Hematopoietic multipotent progenitor cell (in vitro differentiated cells): ENCODE measurements at places on chromosomes 3 and 15. TPM values are rescaled to one million over a fixed set of nuclear protein-coding genes. Genes with fewer than 3 reads are reported as not detected.

Gene LEO1
- 5.4 TPM for total RNA-seq

Gene FANCD2OS
- not detected for total RNA-seq

DNA sequence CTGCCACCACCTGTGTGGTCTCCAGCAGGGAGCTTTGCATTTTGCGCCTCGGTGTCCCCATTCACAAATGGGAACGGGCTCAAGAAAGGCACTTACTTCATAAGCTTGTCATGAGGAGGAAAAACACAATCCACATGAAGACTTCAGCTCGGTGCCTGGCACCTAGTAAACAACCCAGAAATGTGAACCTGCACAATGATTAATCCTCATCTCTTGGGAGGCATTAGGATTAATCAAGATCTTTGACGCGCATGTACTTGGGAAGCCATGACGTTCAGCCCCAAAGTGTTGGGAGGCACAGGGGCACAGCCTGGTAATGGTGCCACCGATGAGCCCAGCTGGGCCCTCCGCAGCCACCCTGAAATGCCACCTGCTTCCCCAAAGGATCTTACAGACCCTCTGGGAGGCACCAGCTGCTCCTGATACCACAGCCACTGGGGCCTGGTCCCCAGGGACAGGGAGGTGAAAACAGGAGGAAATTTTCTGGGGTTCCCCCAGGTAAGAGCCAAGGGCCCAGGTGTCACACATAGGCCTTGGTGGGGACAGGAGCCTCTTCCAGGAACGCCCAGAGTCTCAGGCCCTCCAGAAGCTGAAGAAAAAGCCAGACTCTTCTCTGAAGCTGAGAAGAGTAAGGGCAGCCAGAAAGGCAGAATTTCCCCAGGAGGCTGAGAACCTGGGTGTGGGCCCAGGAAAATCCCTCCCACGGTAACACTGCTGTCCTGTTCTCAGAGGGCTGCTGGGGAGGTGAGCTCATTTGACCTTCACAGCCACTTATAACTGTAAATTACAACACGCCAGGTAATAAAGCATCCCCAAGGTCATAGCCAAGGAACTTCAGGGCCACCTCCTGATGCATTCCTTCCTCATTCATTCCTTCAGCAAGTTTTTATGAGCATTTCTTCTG, 507.5 kb downstream of the SHQ1 start:
- no peak for DNase-seq

- DNase-seq = no peak
Observed at GRCh38 chr3:195312714-195313113, 41.8 kb upstream of the XXYLT1 start.

DNA sequence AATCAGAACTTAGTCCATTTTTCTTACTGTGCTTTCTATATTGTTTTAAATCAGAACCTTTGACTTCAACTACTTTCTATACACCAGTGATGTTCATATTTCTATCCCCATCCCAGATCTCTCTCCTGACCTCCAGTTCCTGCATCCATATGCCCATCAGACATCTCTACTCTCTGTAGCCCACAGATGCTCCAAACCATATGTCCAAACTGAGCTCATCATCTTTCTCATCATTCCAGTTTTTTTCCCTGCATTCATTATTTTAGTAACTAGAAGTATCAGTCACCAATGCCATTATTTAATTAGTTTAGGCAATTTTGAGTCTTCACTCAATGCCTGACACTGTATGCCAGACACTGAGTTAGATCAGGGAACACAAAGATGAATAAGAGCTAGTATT, 25.4 kb upstream of the IL16 start:
- DNase-seq = no peak

DNA sequence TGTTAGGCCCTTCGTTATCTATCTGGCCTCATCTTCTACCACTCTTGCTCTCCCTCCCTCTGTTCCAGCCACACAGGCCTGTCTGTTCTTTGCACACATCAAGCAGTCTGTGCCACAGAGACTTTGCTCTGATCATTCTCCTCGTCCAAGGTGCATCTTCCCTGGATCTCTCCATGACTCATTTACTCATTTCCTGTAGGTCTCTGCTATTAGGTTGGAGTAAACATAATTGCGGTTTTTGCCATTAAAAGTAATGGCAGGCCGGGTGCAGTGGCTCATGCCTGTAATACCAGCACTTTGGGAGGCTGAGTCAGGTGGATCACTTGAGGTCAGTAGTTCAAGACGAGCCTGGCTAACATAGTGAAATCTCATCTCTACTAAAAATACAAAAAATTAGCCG, 9.5 kb upstream of the C3orf49 start:
- DNase-seq = no peak

DNA sequence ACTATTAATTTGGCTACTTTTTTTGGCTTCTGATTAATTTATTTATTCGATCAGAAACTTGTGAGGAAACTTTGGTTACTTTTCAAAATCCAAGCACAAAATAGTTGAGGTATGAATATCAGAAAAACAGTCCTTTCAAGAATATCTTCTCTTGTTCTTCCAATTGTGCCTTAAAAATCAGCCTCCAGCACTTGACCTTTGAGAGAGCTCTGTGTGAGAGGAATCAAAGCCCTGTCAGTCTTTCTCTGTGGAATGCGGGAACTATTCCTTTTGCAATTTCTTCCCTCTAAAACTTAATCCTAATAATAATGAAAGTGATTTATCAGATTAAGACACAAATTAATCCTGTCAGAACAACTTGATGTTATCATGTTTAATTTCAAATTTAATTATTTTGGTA, 185.9 kb downstream of the ABHD5 start:
- no peak for DNase-seq

DNA sequence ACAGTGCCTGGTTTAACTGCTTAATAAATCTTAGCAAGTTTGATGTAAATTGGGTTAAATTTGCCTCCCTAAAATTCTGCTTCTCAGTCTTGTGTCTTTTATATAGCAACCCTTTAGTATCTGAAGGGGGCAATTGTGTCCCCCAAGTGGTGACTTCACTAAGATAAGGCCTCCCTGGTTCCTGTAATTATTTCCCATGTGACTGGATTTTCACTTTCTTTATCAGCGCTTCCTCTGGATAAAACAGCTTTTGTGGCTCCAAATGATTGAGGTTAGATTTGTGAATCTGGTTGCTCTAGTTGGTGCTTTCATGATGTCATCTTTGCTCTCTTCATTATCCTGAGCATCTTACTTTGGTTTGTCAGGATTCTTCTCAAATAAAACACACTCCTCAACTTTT, 334.3 kb upstream of the CTDSPL start:
- no peak for DNase-seq
